ENCODE measurements at places on chromosomes 3 and 15.

GRCh38 chr3:3919316-3919715 is 120.1 kb downstream of the LRRN1 start:
- DNase-seq, result no peak

DNA sequence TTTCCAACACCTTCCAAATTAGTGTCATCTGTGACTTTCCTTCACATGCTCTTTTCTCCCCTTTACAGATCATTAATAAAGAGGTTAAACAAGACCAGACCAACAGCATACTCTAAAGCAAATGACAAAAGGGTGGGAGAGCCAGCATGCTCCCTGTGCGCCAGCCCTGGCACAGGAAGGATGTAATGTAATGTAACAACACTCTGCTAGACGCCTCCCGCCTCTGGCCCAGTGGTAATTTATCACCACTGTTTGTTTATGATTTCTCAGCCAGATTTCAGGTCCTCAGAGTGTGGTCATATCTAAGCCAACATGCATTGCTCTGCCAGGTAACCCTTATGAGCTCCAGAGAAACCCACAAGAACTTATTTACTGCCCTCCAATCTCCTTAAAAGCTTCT is 189.5 kb upstream of the WNT5A start:
- DNase-seq, result no peak

DNA sequence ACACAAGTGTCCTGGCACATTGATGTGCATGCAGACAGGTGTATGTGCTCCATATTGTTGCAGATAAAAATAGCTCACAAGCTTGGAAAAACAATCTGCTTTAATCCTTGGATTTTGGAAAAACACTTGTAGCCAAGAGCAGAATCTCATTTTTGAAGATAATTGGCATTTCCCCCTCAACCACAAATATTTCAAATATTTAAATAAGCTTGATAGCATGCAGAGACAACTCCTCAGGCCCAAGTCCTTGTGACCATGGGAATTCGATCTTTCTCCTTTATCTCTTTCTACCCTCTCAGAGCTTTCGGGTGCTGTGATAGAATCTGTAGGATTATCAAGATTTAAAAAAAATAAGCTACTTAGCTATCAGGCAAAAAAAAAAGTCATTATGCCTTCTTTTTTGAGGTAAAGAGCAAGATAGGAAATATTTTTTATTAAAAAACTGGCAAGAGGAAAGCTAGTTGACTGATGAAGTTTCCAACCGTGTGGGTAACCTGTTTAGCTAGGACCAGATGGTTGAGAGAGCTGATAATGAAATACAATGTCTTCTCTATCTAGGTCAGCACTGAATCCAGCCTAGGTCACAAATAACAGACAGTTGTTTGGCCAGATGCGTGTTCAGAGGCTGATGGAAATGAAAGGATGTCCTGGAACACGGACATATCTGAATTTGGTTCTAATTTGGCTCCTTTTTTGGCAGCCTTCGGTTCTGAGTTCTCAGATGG is 54.9 kb upstream of the SNRK start:
- no peak for DNase-seq

- no peak for DNase-seq
These were observed 121.3 kb upstream of the THBS1 start for GRCh38 chr15:39459548-39459947.

- DNase-seq, result no peak
These were observed 50.0 kb downstream of the STRIT1 start for GRCh38 chr3:155243512-155243921.

DNA sequence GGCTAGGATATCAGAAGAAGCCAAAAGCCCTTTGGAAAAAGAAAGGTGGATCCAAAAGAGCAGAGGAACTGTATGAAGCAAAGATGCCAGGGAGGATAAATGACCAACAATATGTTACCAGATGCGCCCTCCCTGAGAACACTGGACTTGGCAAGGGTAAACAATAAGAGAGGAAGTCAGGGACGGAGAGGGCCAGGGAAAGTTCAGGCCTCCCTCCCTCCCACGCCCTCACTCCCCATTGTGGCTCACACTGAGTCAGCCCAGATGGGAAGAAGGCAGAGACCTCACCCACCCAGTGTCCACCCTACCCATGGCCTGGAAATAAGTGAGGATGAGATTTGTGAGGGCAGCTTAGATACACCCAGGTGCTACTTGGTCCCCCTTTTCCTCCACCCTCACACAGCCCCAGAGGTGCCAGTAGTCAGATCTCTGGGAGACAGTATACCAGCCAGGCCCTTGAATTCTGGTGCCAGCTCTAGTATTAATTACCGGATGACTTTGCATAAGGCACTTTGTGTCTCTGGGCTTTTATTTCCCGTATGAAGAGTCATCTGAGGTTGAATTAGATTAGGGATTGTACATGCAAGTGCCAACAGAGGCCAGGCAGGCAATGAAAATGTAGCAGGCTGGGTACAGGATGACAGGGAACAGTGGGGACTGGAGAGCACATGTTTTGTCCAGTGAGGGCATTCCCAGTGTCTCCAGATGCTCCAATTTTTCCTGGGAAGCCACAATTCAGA is 35.1 kb upstream of the FRMD4B start:
- DNase-seq, result no peak

DNA sequence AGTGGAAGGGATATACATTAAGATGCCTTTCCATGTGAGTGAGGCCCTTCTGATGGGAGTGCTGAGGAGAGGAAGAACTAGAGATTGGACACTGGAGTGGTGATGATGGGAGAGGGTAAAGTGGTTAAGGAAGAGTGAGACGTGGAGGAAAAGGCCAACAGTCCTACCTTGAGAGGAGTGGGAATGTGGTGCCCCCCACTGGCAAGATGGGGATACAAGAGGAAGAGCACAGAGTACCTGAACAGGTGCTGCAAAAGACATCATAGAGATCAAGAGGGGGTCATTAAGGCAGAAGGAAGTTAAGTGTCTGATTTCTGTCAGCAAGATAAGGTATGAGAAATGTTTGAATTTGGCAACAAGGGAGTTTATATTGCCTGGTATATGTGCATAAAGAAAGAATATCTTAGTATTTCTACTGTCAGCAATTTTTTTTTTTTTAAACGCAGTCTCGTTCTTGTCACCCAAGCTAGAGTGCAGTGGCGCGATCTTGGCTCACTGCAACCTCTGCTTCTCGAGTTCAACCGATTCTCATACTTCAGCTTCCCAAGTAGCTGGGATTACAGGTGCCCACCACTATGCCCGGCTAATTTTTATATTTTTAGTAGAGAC is 34.0 kb downstream of the ARIH2 start:
- peak; percentile 30 for DNase-seq

DNA sequence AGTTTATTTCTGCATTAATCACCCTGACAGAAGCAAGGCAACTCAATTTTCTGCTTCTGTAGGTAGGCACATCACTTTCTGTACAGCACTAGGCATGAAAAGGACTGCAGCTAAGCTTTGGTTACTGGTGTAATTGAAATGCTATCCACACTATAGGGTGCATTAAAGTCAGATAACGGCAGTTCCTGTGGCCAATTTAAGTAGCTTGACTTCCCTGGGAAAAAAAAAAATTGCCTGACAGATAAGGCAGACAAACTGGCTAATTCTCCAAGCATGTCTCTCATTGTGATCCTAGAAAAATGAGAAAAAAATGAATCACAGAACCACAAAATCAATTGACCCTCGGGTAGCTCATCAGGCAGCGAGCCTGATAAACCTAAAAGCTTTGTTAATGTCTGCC is 151.4 kb downstream of the MEIS2 start:
- DNase-seq, result no peak

DNA sequence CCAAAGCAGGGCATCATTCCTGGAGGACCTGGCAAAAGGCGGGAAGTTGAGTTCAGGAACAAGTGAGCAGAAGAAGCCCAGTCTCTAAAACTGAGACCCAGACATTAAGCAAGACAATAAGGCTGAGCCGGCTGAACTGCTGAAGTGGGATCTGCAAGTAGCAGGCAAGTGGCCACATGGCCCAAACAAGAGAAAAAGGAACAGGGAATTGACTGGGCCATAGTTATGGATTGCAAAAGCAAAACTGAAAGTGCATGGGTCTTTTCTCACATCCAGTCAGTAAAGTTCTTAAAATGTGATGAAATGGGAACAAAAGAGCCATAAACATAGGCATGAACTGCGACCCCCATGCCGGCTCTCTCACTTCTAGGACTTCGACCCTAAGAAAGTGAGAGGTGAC is 101.2 kb downstream of the SCN11A start:
- no peak for DNase-seq

- DNase-seq, result no peak
These were observed 3.1 kb downstream of the GLB1 start for GRCh38 chr3:33093847-33094246.

DNA sequence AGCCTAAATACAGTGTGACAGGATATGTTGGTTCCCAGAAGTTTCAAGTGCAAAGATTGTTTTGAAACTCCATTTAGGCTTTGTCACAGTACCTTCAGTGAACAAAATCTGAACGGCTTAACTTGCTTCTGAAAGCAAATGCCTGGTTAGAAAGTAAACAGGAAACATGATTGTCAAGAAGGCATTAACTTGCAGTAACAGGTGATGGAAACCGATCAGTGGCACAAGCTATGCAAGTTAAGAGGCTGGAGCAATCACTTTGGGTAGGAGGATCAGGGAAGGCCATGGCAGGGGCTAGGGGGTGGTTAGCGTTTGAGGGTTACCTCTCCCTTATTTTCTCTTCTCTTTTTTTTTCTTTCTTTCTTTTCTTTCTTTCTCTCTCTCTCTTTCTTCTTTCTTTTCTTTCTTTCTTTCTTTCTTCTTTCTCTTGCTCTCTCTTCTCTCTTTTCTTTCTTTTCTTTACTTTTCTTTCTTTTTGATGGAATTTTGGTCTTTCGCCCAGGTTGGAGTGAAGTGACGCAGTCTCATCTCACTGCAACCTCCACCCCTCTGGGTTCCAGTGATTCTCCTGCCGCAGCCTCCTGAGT is 2.4 kb downstream of the HYKK start:
- DNase-seq, result no peak

GRCh38 chr3:19668163-19668562 is 265.9 kb downstream of the EFHB start:
- no peak for DNase-seq

DNA sequence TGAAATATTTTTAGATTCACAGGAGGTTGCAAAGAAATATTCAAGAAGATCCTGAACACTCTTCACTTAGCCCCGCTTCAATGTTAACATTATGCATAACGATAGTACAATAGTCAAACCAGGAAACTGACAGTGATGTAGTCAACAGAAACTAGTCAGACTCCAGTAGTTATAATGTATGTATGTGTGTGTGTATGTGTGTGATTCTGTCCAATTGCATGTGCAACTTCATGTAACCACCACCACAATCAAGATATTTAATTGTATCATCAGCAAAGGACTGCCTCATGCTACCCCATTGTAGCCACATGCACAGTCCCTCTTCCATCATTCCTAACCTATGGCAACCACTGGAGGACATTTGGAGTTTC is 77.9 kb downstream of the APBA2 start:
- no peak for DNase-seq

GRCh38 chr3:102714567-102714966 is 279.8 kb downstream of the ZPLD1 start:
- DNase-seq, result no peak

DNA sequence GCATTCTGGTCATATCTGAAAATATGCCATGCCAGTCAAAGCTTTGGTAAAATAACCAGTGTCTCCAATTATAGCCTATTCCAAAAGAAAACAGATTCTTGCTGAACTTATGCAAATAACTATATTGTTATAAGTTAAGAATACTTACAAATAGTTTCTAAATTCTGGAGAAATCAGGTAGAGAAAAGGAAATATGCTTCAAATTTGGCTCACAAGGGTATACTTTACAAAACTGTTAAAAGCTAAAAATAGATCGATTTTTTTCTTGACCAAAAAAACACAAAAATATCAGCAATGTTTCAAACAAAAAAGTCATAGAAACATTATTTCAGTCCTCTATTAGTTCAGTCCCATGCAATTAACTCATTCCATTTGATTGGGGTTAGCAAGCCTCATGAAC is 23.7 kb downstream of the SETMAR start:
- DNase-seq, result no peak

GRCh38 chr3:96646596-96646995 is 167.8 kb upstream of the EPHA6 start:
- no peak for DNase-seq

GRCh38 chr15:84917452-84917851 is 33.0 kb downstream of the SLC28A1 start:
- no peak for DNase-seq

- no peak for DNase-seq
These were observed 4.0 kb upstream of the IL17RE start for GRCh38 chr3:9898467-9899241.

DNA sequence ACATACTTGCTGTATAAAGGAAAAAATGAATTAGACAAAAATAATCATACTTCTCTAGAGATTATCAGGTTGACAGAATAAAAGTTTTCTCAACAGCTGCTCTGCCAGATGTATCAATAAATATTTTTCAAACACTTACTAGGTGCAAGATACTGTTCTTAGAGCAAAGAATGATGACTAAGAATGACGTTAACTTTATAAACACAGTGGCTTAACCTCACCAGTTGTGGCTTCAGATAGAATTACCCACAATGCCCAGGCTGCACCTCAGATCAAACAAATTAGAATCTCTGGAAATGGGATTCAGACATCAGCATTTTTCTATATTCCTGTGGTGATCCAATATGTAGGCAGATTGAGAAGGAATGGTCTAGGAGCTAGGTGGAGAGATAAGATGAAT is 422.4 kb upstream of the ATP11B start:
- no peak for DNase-seq

GRCh38 chr15:72902245-72902918 is 118.8 kb upstream of the ADPGK start:
- DNase-seq, result no peak

- no peak for DNase-seq
These were observed 1.1 kb upstream of the VIPR1 start for GRCh38 chr3:42501321-42501680.

DNA sequence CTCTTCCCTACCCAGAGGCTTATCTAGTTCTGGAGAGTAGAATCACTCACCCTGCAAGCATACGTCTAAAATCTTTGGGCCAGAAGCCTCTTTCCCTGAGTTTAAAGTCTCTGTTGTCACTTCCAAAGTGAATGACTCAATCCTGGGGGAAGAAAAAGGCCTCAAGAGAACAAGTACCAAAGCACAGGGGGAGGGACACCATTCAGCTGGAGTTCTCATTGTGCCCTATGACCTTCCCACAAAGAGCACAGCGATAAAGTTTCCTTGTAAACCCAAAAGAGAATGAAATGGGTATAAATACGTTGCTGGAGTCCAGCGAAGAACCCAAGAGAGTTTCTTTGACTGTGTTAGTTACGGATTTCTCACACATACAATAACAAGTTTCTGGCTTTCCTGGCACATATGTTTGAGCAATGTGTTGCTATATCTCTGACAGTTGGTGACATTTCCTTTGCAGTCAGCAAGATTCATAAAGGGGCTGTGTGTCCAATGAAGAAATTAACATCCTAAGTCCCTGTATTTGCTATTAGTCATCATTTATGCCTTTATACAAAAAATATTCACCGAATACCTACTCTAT is 107.3 kb upstream of the PTPRG start:
- no peak for DNase-seq

GRCh38 chr3:137792626-137793271 is 28.6 kb downstream of the SOX14 start:
- no peak for DNase-seq

GRCh38 chr3:40504636-40505430 is 1.0 kb upstream of the ZNF620 start:
- DNase-seq, result no peak
